ENCODE measurements at places on chromosomes 11 and 22.
A peak's percentile ranks its signal among the peaks of the same experiment; 100 is the strongest.

DNA sequence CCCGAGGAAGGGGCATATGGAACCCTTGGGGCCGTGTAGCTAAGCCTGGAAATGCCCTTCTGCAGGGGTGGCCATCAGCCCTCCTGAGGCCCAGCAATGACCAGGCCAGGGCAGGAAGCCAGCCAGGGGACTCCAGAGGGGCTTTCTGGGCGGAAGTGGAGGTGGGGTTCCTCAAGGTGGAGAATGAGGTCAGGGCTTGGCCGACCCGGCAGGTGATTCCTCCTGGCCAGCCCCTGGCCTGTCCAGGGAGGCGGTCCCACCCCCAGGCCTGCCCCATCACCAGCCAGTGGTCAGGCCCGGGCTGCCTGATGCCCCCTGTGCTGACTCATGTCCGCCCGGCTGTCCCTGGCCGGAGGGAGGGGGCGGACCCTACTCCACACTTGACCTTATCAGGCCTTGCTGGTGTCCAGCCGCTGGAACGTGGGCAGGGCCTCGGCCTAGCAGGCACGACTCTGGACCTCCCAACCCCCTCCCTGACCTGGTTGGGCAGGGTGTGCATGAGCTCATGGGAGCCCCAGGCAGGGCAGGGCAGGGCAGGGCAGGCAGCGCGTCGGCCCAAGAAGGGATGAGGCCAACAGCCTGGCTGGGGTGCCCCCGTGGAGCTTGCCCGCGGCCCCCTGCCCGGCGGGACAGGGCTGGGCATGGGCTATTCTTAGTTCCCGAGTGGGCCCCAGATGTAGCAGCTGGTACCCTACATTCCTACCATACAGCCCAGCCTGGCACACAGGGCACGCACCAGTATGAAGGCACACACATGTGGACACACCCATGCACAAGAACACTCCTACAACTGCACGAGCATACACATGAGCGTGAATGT is 35.9 kb downstream of the RPL3 start:
- peaks cover 18% of the 10 kb centered on the region for H3K4me1 ChIP-seq
- H3K4me3 ChIP-seq: no peak overlapping the region

DNA sequence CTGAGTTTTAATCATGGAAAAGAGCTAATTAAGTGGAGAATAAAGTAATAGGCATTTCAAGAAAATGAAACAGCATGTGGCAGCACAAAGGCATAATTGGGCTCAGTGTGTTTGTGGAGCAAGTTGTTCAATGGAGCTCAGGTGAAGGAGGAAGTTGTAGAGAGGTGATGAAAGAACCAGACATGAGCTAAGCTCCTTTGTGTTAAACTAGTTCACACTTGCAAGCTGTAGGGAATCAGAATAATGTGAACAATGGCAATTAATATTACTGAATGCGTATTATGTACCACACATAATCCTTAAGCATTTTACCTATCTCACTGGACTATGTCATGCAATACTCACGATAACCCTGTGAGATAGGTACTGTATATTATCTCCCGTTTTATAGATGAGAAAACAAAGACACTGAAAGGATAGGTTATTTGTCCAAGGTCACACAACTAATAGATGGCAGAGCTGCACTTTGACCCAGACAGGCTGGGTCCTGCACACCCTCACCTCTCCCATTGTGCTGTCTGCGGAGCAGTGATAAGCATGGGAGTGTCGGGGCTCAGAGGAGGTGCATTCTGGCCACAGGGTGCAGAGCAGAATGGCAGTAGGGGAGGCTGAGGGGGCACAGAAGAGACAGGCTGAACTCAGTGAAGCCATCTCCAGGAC is 8.9 kb downstream of the OLFML1 start:
- H3K36me3 ChIP-seq: no peaks in the 10 kb centered on the region
- no peaks in the 10 kb centered on the region for H3K27me3 ChIP-seq
- H3K27ac ChIP-seq: no peak overlapping the region

DNA sequence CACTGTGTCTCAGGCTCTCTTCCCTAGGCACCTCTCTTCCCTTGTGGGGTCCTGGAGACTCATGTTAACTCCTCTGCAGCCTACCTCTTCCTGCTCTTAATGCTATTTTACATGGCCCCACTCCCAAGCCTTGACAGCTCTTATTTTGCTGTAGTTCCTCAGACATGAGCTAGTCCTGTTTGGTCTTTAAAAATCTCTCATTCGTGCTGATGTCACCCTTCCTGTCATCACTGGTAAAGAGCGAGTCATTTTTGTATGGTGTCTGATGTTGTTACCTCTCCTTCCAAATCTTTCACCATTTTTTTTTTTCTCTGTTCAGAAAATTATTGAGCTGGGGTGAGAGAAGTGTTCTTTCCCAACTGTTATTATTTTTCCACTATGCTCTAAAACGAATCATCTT is 84.8 kb upstream of the ZBED5 start:
- H3K4me3 ChIP-seq: no peak overlapping the region
- no peak overlapping the region for H3K27ac ChIP-seq
- H3K36me3 ChIP-seq: no peaks in the 10 kb centered on the region
- H3K27me3 ChIP-seq: no peaks in the 10 kb centered on the region
- DNase-seq: no peak

GRCh38 chr11:8034106-8034585 is 46.9 kb upstream of the TUB start:
- H3K4me3 ChIP-seq: no peak overlapping the region
- H3K27me3 ChIP-seq: peaks cover 3% of the 10 kb centered on the region
- no peak for DNase-seq
- no peaks in the 10 kb centered on the region for H3K36me3 ChIP-seq
- peaks cover 3% of the 10 kb centered on the region for H3K4me1 ChIP-seq
- no peak overlapping the region for H3K27ac ChIP-seq

DNA sequence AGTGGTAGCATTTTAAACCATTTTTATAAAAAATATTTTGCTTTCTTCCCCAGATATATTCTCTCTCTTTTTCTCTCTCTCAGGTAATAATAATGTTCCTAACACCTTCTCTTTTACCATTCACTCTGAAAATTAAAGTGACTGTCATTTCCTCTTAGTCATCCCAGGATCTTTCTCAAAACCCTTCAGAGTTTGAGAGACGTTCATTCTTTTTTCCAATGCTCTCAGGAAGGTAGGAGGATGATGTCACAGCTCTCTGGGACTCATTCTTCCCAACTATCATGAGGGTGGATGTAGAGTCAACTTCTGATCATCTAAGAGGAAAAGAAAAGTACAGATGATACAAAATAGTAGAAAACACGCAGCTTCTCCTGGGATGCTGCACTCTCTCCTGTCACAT is 60.2 kb upstream of the CRTAM start:
- peak; percentile 24 for DNase-seq
- peaks cover 14% of the 10 kb centered on the region for H3K36me3 ChIP-seq
- H3K27me3 ChIP-seq: no peaks in the 10 kb centered on the region
- H3K4me1 ChIP-seq: peaks cover 33% of the 10 kb centered on the region

GRCh38 chr11:116515664-116516184 is 257.1 kb downstream of the BUD13 start:
- no peaks in the 10 kb centered on the region for H3K27me3 ChIP-seq
- no peak for DNase-seq
- no peaks in the 10 kb centered on the region for H3K4me1 ChIP-seq
- H3K36me3 ChIP-seq: no peaks in the 10 kb centered on the region

GRCh38 chr22:46102159-46102558 is 48.2 kb upstream of the PPARA start:
- H3K36me3 ChIP-seq: no peaks in the 10 kb centered on the region
- no peaks in the 10 kb centered on the region for H3K27me3 ChIP-seq
- DNase-seq: no peak
- H3K4me3 ChIP-seq: no peak overlapping the region
- H3K27ac ChIP-seq: no peak overlapping the region
